NT2/D1 (cell line): ENCODE measurements at places on chromosomes 3 and 15.
A peak's percentile ranks its signal among the peaks of the same experiment; 100 is the strongest.

DNA sequence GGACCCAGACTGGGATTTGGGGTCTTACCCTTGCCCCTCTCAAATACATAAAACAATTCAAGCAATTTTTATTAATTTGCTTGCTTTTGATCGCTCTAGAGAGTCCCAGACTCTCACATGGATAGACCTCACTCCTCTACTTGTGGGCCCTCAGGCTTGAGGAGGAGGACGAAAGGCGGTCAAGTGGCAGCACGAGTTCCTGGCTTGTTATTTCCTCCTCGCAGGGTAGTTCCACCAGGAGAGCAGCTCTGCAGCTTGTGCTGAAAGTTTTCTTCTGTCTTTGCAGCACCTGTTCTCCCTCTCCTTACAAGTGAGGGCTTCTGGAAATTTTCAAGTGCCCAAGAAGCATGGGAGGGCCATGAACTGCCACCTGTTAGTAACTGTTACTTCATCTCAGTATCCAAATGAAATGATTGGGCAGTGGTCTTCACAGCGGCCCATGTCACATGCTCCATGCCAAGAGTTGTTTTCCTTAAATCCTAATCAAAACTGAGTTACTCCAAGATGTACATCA, 22.7 kb downstream of the ABI3BP start:
- DNase-seq, result no peak

DNA sequence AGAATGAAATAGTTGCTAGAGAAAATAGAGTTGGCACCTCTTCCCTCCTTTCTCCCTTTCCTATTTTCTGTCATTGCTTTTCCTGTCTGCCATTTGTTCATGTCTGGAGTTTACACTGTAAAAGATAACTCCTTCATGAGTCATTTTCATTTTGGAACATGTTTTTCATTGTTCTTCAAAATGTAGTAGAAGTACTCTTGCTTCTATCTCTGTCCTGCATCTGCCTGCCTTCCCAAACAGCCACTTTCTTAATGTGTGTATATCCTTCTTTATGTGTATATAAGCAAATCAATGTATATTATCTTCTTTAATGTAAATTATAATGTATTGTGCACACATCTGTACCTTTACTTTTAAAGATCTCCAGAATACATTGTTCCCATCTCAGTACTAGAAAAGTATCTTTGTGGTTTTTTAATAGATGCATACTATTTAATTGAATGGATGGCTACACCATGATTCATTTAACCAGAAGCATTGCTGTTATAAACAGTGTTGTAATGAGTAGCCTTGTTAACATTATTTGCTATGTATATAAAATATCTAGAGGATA, 41.1 kb downstream of the TSC22D2 start:
- DNase-seq, result no peak

DNA sequence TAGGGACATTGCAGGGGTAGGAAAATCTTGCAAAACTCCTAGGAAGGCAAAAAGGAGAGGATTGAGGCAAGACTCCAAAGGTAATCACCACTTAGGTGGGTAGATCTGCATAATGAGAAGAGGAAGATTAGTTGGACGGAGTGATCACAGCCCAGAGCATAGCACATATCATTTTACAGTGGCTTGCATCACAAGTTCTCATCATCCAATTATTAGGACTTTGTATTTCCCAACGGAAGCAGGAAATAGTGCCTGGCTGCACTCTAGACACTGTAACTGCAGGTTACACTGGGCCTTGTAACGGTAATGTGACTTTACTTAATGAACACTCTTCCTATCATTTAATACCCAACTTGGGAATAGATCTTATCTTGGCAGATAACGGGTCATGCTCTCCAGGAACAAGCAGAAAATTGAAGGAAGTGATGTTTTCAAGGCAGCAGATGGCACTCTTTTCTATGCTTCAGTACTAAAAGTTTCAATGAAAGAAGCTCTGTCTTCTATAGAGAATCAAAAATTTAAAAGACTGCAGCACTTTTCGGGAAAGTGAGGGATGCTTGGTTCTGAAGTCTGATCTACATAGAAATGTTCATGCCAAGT, 101.9 kb upstream of the KCNMB2 start:
- DNase-seq, result peak; percentile 13

DNA sequence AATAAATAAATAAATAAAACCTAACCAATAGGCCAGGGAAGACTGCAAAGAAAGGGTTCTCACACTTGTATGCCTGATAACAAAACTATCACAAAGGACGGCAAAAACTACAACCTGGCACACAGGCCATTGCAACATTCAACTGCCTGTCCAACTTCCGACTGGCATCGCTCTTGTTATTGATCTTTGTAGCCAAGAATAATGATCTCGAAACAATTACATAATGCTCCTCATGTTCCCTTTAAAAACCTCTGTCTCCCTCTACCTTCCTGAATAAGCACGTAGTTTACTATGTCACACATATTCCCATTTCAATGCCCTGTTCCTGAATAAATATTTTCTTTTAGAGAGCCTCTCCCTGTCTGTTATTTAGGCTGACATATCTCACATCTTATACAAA, 74.3 kb downstream of the B3GNT5 start:
- DNase-seq, result no peak

GRCh38 chr15:45522328-45523165, at the start of gene SLC30A4:
Gene SLC30A4 (minus strand): TSS chr15:45522755. CDS start chr15:45522354, 401 bp downstream.
- DNase-seq, result no peak

- no peak for DNase-seq
Observed at GRCh38 chr3:52608337-52608736, 71.9 kb downstream of the UQCC5 start.

DNA sequence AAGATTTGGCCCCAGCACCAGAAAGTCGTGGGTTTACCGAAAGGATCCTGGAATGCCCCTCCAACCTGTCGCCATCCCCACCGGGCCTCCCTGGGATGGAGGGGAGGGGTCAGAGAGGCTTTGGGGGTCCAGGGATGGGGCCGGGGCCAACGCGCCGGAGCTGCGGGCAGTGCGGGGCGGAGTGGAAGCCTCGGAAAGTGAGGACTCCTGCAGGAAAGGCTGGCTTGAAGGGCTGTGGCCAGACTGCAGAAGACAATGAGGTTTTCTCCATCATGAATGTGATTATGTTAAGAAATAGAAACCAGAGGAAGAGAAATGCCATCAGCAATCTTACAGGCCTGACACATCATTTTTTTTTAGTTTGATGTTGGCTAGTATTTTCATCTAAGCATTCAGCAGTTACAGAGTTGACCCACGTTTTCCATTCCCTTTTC, 738 bp downstream of the YEATS2 start:
- DNase-seq, result peak; percentile 13

DNA sequence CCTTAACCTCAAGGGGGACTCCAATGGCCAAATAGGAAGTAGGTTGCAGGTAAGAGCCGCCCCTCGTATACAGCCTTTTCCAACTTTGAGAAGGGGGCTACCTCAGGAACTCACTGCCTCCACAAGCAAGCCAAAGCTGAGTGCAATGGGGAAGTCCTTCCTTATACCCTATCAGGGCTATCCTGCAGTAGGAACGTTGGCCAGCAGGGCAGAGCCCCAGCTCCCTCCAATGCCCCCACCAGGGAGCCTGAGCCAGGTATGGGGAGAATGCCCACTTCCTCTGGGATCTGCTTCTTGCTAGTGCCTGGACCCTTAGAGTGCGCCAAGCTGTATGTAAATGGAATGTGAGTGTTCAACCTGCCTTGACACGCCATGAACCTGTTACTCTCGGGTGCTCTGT, 16.3 kb downstream of the CACNA2D2 start:
- no peak for DNase-seq

GRCh38 chr3:128618398-128618726, 32.3 kb downstream of the RPN1 start:
- DNase-seq, result no peak

- DNase-seq, result no peak
Observed at GRCh38 chr3:84077479-84077878, 881.3 kb upstream of the CADM2 start.

DNA sequence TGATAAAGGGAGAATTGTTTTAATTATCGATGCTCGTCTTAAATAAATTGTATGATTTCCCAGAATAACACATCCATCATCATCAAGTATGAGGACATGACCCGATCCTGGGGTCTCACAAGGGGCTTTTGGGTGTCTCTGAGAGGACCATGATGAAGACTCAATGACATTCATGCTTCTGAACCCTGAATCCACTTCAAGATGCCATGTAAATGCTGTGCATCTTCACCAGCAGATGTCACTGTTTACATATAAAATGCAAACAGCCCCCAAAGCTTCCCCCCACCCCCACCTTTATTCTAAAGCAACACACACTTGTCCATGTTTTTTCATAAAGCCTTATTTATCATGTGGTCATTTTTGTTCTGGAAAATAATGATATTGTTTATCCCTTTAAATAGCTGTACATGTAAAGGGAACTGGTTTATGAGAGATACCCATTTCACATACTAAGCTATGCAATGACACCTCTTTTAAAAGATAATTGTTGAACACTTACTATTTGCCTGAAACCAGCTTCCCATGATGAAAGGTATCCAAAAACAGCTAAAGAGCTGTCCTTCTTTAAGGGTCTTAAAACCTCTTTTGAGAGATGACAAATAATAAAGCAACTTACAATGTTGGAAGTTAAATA, 69.7 kb upstream of the UBE3A start:
- DNase-seq, result no peak

GRCh38 chr3:120364821-120365220, 15.7 kb upstream of the LRRC58 start:
- DNase-seq, result no peak

GRCh38 chr3:135989242-135989641, 23.7 kb downstream of the PPP2R3A start:
- DNase-seq, result no peak

GRCh38 chr3:162337630-162338029, 841.0 kb downstream of the OTOL1 start:
- no peak for DNase-seq

DNA sequence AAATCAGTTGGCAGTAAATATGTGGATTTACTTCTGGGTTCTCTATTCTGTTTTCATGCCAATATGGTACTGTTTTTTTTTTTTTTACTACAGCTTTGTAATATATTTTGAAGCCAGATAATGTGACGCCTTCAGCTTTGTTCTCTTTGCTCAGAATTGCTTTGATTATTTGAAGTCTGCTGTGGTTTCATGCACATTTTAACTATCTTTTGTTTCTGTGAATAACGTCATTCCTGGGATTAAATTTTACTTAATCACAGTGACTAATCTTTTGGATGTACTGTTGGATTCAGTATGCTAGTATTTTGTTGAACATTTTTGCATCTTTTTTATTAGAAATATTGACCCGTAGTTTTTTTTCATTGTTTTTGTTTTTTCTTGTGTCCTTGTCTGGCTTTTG, 576.5 kb downstream of the ZNF385D start:
- no peak for DNase-seq

GRCh38 chr3:112561484-112561733, 353 bp downstream of the ATG3 start:
- no peak for DNase-seq

GRCh38 chr3:125602752-125603649, 7.7 kb upstream of the OSBPL11 start:
- no peak for DNase-seq

- DNase-seq, result no peak
Observed at GRCh38 chr3:128497305-128498126, 4.5 kb upstream of the GATA2 start.

DNA sequence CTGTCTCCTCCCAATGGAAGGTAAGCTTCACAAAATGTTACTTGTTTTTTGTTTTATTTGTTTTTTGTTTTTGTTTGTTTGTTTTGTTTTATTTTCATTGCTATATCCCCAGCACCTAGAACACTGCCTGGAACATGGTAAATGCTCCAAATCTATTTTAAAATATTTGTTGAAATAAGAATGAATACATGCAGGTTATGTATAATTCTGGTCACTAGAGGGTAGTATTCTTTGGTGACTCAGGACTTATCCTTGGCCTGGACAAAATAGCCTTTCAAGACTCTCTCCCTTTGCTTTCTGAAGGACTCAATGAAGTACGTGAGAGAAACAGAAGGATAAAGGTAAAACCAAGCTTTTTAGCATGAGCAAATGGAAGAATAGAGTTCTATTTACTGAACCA, 46.9 kb upstream of the PPP2R3A start:
- no peak for DNase-seq

DNA sequence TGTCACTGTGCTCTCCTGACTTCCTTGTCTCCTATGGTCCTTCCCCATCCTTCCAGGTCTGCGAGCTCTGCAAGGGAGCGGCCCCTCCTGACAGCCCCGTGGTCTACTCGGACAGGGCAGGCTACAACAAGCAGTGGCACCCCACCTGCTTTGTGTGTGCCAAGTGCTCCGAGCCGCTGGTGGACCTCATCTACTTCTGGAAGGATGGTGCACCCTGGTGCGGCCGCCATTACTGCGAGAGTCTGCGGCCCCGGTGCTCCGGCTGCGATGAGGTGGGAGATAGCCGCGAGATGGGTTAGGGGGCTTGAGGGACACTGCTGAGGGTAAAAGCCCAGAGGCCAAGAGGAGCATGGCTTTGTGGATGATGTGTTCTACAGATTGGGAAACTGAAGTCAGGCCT, 63.8 kb downstream of the LMCD1 start:
- no peak for DNase-seq

DNA sequence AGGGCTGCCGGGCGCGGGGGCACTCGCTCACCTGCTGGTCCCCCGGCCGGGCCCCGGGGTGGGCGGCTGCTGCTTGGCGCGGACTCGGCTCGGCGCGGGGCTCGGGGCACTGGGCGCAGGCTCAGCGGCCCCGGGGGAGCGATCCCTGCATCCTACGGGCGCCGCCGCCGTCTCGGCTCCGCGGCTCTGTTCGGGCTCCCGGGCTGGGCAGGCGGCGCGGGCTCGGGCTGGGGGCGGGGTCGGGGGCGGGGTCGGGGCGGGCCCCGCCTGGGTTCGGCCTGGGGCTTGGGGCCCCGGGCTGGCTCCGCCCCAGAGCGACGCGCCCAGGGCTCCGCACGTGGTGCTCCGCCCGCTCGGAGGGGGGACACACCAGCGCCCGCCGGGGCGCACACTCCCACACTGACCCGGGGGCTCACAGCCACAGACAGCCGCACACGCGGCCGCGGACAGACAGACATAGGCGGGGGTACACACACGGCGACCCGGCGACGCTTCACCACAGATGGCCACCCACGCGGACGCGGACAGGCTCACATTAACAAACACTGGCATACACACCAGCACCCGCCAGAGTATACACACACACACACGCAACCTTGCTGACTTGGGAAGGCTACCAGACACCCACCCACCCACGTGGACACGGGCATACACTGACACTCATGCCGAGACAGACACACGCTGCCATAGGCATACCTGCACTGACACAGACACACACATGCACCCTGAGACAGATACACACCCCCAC, at the start of gene SCN5A:
TSS of gene SCN5A (minus strand) at position 188 of the 748 bp plus-strand sequence. CDS start 16,380 bp downstream, outside the sequence.
- DNase-seq, result no peak

- DNase-seq, result no peak
Observed at GRCh38 chr15:59178151-59178695, 28.4 kb upstream of the LDHAL6B start.

DNA sequence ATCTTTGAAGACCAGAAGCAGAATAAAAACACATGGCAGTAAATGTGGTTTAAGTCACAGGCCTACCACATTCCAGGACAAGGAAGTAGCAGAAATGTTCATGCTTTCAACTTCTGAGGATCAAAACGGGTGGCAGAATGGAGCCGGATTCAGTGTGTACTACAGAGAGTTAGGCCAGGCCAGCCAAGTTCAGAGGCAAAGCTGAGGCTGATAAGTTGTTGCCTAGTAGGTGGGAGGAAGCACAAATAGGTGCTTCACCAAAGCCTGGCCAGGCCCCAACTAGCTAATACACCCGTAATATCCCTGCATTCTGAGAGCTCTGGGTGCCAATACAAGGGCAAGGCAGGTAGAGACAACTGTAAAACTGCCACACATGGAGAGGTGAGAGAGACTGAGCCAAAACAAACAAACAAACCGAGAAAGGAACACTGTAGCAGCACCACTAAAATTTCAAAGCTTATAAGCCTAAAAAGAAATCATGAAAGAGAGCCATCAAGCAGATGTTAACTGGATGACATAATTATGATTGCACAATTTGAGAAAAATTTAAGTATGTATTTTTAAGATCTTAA, 156.4 kb upstream of the CBLB start:
- no peak for DNase-seq
